ENCODE measurements at places on chromosomes 12 and 14. TPM values are rescaled to one million over a fixed set of nuclear protein-coding genes. Genes with fewer than 3 reads are reported as not detected.

DNA sequence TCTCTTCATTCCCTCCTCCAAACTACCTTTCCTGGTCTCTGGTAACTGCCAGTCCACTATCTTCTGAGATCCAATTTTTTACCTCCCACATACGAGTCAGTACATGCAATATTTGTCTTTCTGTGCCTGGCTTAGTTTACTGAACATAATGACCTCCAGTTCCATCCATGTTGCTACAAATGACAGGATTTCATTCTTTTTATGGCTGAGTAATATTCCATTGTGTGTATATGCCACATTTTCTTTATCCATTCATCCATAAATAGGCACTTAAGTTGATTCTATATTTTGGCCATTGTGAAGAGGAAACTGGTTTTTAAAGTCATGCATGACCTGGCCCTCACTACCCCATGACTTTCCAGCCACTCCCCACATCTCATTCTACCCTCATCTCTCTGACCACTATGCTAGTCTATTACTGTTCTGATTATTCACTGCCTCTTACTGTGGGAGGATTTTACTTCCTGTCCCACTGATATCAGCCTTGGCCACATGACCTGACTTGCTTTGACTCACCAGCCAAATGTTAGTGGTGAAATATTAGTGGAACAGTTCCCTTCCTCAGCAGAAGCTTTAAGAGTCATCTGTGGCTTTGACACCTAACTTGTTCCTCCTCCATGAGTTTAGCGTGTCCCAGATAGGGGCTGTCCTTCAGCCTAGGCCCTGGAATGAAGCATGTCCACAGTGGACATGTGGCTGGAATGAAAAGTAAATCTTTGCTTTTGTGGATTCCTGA lies 52.2 kb downstream of the GOLGA5 start:
- DNase-seq: no peak

DNA sequence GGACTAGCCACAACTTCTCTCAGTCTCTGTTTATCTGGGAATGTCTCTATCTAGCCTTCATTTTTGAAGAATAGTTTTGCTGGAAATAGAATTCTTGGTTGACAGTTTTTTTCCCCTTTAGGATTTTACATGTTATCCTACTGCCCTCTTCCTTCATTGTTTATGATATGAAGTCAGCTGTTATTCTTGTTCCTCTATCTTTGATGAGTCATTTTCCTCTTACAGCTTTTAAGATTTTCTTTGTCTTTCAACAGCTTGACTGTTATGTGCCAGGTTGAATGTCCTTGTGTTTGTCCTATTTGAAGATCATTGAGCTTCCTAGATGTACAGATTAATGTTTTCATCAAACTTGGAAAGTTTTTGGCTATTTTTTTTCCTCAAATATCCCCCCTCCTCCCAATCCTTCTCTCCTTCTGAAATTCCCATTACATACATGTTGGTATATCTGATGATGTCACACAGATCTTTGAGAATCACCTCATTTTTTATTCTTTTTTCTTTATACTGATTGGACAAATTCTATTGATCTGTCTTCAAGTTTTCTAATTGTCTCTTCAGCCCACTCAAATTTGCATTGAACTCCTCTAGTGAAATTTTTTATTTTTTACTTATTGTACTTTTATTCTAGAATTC lies 4.5 kb upstream of the GOLGA5 start:
- no peak for DNase-seq

- DNase-seq: no peak
These were observed 368.7 kb downstream of the TMEM132D start for GRCh38 chr12:129534966-129535750.

- no peak for DNase-seq
These were observed 19.7 kb downstream of the ASPG start for GRCh38 chr14:104105071-104105821.

GRCh38 chr14:65471038-65471878 lies 58.7 kb downstream of the FUT8 start:
- DNase-seq: no peak

- no peak for DNase-seq
These were observed 8.3 kb downstream of the PROX2 start for GRCh38 chr14:74867673-74868072.

DNA sequence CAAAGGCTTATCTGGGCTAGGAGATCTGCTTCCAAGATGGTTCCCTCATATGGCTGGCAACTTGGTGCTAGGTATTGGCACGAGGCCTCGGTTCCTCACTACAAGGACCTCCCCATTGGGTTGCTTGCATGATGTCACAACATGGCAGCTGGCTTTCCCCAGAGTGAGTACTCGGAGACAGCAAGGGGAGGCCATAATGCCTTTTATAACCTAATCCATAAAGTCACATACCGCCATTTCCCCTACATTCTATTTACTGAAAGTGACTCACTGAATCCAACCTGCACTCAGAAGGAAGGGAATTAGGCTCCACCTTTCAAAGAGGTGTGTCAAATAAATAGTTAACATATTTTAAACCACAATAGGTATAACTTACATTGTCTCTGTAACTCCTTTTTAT lies 130.9 kb downstream of the SAMD4A start:
- no peak for DNase-seq

Gene KIF26A
- total RNA-seq: 0.07 TPM

Gene GPX2
- total RNA-seq: not detected

Gene PEX5
- 17.6 TPM for total RNA-seq
